ENCODE measurements at places on chromosomes 4 and X.
A peak's percentile ranks its signal among the peaks of the same experiment; 100 is the strongest.

- no peak for DNase-seq
These were observed 182.9 kb upstream of the NHS start for GRCh38 chrX:17192106-17192505.

DNA sequence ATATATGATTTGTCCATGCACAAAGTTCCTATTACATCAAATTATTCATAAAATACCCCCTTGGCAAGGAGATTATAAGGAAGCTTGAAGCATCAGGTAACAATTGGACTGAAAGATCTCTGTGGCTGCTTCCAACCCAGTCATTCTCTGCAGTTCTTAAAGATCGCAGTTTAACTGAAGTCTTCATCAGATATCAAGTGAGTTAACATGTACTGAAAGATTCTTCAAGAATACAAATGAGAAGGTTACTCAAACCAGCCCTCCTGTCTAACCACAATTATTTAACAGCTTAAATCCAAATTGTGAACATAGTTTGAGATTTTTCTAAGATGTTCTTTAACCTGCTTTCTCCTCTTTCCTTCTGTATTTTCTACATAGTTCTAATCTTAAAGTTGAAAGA is 56.1 kb downstream of the SLC10A7 start:
- DNase-seq, result no peak

- DNase-seq, result no peak
These were observed 57.6 kb downstream of the PRDM5 start for GRCh38 chr4:120864969-120865368.

DNA sequence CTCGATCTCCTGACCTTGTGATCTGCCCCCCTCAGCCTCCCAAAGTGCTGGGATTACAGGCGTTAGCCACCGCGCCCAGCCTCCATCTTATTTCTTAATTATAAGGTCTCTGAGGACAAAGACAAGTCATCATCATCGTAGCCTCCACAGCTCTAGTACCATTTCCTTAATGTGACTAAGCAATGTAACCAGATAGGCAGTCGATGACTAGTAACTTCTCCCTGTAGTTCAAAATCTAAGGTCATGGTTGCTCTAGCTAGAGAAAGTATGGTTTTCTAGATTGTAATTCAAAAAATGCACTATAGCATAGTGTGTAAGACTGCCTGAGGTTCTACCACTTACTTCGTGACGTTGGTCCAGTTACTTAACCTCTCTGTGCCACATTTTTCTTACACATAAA is 6.9 kb downstream of the SLC39A8 start:
- no peak for DNase-seq

DNA sequence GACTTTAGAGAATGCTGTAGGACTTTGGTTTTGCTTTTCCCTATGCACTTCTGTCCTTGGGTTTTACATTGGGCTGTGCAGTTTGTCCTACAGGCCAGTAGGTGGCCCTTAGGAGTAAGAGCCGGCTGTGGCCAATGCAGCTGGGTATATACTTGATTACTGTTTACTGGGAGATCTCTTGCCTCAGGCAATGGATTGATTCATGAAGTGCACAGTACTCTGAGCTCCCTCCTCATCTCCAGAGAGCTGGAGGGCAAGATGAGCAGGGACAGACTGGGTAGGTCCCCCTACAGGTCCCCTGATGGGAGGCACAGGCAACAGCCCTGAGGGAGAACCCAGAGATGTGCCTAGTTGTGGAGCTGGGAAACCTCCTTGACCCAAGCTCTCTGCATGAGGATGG is 103.8 kb upstream of the QRFPR start:
- DNase-seq, result peak; percentile 39

DNA sequence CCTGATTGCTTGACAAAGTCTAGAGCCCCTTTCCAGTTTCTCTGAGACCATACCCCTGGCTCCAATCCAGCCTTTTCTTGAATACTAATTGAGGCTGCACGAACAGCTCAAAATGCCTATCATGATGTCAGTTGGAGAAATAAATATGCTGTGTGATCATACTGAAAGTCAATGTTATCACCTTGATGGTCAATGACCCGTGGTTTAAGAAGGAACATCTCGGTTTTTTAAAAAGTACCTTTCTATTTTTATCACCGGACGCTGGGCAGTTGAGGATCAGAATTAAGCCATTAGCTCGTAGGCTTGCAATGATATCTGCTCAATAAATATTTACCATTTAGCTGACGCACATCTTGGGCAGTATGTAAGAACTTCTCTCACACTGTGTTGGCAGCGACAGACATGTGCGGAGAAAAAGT is 852 bp upstream of the WDR44 start:
- no peak for DNase-seq

GRCh38 chr4:76718831-76719230 is 179.1 kb downstream of the SOWAHB start:
- no peak for DNase-seq

DNA sequence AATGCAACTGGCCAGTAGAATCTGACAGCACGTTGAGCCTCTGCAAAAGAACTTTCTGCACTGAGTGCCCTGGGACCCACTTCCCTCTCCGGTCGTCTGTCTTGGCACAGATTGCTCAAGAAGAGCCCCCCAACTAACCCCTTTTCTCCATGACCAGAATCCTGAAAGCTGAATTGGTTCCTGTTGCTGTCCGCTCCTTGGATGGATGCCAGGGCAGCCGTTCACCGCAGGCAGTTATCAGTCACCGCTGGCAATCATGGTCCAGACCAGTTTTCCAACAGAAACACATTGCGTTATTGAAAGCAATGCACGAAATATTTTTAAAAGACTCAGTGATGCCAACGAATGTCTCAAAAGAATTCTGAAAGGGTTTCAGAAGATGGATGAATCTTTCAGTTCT is 733.7 kb upstream of the FRG1 start:
- no peak for DNase-seq

- no peak for DNase-seq
These were observed 415.2 kb upstream of the HS3ST1 start for GRCh38 chr4:11843927-11844326.

DNA sequence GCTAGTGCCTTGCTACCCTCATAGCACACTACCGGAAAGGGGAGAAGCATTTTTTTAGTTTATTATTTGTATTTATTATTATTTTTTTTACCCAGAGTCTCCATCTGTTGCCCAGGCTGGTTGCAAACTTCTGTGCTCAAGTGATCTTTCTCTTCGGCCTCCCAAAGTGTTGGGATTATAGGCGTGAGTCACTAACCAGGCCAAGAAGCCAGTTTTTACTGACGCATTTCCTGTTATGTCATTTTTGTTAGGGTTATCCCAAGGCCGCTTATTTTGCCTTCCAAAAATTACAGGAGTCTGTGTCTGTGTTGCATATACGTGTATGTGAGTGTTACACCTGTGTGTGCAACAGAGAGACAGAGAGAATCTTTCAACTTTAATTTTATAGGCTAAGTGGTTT is 404.5 kb downstream of the GBA3 start:
- no peak for DNase-seq

- DNase-seq, result no peak
These were observed 47.2 kb upstream of the ETNPPL start for GRCh38 chr4:108810087-108810486.

GRCh38 chr4:107757864-107758476 is 37.9 kb upstream of the PAPSS1 start:
- peak; percentile 22 for DNase-seq

- no peak for DNase-seq
These were observed 114.5 kb upstream of the SLIT2 start for GRCh38 chr4:20137176-20137575.

DNA sequence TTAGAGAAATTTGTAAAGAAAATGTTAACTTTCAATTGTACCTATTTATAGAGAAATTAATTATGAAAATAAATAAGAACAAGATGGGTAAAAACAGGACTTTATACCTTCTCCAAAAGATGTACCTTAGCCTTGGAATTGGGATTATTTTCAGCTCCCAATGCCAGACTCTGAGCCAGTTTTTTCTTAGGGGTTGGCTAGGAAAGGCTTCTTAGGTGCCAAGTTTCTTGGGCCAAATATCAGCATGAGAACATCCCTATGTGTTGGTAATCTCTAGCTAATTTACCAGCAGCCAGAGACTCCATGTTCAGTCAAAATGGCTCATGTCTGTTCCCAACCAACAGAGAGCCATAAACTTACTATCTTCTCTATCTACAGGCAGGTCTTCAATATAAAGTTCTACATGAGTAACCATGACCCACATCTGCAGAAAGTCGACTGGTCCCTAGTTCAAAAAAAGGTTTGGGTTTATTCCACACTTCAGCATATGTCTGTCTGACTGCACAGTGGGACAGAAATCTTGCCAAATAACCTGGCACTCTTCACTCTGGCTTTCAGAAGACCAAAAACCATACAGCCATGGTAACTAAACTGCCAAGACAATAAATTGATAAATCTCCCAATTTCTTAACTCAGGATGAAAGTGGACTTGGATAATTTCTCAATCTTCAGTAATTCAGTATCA is 380.5 kb upstream of the RASGEF1B start:
- DNase-seq, result no peak

DNA sequence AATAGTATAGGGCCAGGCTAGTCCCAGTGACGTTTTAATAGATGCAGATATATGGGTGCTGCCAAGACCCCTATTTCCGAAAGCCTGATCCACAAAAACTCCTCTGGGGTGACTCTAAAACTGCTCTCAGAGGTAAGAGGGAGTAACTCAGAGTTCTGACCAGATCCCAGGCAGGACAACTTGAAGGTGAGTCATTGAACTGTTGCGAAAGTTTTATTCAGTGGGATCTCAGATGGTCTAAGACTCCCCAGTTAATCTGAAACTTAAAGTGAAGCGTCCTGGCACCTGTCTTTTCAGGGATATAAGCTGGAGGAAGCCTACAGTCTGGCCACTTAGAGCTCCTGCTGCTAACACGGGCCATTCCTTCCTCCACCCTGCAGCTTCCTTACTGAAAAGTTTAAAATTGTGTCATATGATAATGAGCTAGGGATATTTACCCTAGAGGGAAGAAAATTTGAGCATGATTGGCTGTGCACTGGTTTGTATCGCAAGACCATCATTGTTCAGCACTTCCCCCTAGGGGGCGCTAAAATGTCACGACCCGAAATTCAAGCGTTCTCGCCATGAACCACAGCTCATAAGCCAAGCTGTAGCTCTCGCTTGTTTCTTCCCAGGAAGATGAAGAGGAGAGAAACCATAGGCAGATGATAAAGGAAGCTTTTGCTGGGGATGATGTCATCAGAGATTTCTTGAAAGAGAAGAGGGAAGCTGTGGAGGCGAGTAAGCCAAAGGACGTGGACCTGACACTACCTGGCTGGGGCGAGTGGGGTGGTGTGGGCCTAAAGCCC is 19.5 kb downstream of the UTP14A start:
- DNase-seq, result peak; percentile 46

DNA sequence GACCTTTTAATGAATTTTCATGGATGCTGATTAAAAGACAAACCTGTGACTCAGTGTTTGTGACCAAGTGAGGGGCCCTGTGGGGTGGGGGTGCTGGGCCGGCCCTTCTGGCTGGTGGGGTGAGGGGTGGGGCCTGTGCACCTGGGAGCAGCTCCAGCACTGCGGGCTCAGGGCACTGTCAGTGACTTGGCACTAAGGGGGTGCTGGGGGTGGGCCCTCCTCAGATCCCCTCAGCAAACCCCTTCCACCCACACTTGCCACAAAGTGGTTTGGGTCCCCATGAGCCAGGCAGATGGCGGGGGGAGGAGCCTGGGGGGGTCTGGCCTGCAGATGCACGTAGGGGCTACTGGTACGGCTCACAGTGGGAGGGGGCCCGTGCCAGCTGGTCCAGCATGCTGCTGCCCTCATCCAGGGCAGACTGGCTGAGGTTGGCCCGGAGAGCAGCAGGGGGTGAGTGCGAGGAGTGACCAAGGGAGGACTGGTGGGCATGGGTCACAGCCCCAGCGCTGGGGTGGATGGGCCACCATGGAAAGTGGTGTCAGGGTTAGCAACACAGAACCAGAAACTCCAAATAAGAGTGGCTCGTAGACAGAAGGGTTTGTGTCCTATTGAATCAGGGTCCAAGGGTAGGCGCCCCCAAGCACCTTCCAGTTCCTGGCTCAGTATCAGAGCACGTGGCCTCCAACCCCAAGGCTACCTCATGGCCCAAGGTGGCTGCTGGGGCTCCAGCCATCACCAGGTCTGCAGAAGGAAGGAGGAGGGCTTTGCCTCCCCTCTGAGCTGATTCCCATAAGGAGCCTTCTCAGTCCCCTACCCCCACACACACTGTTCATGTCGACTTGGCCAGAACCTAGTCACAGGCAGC is 10.1 kb downstream of the NKX1-1 start:
- DNase-seq, result no peak

DNA sequence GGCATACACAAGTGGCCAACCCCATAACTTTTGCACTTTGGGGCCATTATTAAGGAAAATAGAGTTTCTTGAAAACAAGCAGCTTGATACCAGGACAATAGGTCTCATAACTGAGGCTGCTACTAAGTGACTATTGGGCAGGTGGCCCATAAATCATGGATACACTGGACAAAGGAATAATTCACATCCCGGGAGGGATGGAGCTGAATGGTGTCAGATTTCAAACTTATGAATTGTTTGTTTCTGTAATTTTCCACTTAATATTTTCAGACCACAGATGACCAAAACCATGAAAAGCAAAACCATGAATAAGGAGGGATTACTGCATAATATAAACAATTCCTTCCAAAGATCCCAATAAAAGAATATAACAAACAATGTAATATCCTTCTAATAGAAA is 114.4 kb downstream of the WDFY3 start:
- no peak for DNase-seq

- DNase-seq, result no peak
These were observed 63.9 kb upstream of the PTPN13 start for GRCh38 chr4:86530183-86530582.

- DNase-seq, result no peak
These were observed 125.9 kb downstream of the MFAP3L start for GRCh38 chr4:169900241-169900845.

DNA sequence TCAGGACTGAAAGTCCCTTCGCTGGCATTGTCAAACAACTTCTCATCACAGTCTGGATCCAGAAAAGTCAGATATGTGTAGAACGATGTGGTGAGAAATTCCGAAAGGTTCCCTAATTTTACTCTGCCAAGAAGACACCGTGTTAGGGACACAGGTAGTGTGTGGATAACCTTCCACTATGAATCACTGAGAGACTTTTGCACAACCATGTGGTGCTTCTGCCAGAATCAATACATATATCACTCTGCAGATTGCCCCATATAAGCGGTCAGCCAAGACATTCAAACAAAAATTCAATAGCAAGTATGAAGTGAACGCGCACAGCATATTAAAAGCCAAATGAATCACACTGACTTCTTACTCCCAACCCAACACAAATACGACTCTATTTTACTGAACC is 63.8 kb downstream of the PHKA2 start:
- no peak for DNase-seq

DNA sequence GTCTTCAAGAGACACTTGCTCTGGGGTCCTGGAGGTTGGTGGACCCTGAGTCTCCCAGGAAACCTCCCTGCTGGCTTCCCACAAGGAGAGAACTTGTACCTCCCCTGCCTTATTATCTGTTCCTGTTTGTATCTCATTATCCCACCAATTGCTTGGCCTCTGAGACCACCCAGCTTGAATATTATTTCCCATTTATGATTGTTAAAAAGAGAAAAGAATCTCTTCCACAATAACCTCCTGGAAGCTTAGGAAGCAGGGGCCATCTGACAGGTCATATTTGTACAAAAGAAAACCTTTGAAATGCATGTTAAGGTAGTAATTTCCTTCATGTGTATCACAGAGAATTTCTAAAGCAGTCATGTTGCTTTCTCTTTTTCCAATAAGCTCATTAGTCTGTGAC is 239.5 kb downstream of the FBXW7 start:
- no peak for DNase-seq

GRCh38 chr4:70722199-70722791 is 531 bp downstream of the RUFY3 start:
- no peak for DNase-seq

GRCh38 chrX:109578916-109579315 is 42.3 kb downstream of the NXT2 start:
- DNase-seq, result no peak
